ENCODE measurements at places on chromosomes 5 and 9.

DNA sequence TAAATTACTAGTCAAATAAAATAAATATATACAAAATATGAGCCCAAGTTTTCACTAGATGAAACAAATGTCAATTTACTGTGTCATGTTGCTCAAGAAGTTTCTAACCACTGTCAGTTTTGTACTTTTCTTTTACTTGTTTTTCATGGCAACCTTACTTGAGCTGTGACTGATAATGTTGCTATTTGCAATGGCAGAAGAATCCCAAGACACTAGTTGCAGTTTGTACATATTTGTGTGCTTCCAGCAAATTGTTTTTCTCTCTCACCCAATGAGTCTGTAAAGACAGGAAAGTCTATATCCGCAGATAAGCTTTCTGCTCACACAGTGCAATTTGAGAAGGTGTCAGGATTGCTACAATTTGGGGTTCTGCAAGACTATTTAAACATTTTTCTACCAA is 338.6 kb upstream of the PCSK5 start:
- DNase-seq = no peak

DNA sequence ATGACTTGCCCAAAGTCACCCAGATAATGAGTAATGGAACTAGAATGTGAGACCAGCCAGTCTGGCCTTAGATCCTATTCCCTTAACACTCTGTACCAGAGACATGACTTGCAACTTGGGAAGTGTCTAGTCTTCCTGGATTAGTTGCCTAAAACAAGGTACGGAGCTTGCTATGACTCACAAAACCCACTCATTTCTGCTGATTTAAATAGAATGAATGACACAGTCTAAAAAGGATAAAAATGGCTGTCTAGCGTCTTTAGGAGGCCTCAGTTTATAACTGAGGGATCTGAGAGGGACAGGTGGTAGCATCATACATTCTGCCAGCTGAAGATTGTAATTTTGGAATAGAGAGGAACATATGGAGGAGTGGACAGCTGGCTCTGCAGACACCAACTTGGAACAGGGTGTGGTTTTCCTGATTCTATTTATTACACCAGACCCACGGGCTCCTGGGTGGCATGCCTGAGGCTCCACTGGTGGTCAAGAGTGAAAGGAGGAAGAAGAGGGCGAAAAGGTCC is 62.7 kb downstream of the ABLIM3 start:
- DNase-seq = no peak

GRCh38 chr9:100428871-100429654 is 2.1 kb downstream of the MSANTD3 start:
- no peak for DNase-seq

DNA sequence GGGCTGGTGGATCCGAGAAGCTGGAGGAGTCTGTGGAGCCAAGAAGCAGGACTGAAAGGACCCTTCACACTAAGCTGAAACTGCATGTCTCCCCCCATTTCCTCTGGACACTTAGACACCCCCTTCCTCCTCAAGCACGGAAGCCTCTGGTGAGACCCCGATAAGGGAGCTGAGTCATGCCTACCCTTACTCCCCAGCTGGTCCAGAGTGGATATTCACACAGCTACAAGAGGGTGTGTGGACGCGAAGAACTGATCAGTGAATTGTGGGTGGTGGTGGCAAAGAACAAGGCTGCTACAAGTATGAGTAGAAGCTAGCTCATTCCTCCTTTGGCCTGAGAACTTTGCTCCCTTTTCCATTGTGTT is 4.3 kb downstream of the TLN1 start:
- no peak for DNase-seq

- no peak for DNase-seq
These were observed 1.3 kb downstream of the OR2S2 start for GRCh38 chr9:35956651-35957050.

DNA sequence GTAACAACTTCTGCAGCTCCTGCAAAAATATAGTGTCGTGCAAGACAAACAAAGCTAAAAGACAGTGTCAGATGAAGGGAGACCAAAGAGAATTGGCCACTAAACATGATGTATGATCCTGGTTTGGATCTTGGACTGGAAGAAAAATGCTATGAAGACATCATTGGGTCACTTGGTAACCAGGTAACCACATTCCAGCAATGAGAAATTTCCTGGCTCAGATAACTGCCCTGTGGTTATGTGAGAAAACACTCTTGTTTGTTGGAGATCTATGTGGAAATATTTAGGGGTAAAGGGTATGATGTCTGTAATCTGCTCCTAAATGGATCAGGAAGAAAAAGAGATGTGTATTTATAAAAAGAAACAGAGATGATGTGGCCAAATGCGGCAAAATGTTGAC is 45.5 kb upstream of the ANKRD33B start:
- DNase-seq = no peak

DNA sequence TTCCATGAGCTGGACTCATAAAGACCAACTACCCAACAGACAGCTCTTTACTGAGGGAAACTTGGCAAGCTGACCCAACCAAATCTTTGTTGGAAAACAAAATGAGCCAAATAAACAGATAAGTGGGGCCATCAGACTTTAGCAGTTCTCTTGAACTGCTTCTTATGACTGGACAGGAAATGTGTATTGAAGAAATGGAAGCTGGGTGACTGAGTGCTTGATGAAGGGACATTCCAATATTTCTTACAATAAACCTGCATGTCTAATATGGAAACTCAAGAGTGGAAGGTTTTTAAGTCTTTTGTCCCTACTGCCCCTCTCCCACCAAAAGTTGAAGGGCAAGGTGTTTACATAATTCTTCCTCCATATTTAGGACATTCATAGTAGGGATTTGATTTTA is 218.8 kb upstream of the NR4A3 start:
- no peak for DNase-seq

- DNase-seq = no peak
These were observed 134.7 kb downstream of the FBN2 start for GRCh38 chr5:128403333-128403732.

DNA sequence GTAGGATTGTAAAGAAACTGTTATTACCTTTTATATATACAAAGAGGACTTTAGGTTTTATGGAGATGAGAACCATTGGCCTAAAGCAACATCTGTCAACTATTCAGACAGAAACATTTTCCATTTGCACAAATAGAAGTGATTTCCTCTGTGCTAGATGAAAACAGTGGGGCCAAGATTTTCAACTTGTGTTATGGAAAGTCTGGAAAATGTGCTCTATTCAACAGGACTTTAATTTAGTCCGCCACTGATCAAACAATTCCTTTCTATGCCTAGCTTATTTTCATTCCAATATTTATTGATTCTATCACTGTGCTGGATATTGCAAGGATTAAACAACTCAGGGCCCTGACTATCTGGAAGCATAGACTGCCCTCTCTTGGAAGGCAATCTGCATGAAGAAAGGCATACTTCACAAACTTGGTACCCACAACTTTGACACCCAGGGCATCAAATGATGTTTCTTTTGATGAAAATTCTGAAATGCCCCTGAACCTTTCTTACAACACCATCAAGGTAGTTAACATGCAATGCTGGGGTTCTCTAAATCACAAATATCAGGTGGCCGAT is 126.6 kb upstream of the HMHB1 start:
- no peak for DNase-seq

- no peak for DNase-seq
These were observed 13.6 kb upstream of the OLFM1 start for GRCh38 chr9:135073741-135074305.

DNA sequence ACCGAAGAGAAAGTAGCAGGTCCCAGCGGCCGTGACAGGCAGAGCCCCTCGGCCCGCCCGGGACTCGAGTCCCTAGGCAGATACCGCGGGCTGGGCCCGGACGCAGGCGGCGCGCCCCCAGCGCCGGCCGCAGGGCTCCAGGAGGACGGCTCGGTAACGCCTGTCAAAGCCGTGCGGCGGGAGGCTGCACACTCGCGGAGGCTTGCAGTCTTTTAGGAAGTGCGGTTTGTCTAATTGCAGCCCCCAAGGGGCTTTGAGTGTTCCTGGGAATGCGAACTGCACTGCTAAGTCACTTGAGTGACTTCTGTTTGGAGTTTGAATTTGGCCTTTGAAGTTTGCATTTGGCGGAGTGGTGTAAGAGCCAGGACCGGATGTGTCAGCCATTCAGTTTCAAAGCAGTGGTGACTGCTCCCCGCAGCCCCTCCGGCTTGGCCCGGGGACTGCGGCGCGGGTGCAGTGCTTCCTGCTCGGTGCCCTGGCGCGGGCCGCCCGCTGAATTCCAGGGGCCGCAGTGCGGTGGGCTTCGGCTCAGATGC is 1.3 kb downstream of the MAP3K1 start:
- no peak for DNase-seq

DNA sequence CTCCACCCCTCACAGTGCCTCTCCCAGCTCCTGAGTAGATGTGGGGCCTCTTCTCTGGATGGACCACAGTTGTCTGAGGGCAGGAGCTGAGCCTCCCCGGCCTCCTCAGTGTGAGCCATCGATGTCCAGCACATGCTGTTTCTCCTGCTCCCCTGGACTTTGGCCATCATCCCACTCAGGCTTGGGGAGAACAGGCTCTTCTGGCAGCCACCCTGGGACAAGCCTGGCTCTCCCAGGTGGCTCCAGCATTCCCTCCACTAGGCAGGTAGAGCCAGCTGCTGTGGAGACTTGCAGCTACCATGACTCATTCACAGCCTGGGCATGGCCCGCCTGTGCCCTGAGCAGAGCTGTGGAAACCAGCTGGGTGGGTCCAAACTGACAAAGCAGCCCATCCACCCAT is 77.0 kb downstream of the CSNK1A1 start:
- DNase-seq = no peak

- DNase-seq = no peak
These were observed 58.1 kb downstream of the DENND1A start for GRCh38 chr9:123871781-123872180.

DNA sequence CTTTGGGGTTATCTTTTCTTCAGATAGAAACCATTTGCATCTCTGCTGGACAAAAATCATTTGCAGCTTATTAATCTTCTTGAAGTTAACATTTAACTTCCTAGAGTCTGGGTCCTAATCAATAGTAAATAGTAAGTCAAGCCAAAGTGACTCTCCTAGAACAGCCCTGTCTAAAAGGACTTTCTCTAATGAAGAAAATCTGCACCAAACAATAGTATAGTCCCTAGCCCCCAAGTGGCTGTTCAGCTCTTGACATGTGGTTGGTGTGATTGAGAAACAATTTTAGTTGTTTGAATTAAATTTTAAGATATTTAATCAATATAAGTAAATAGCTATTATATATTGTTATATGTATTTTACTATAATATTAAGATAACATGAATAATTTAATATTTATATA is 64.6 kb upstream of the SHB start:
- no peak for DNase-seq

- no peak for DNase-seq
These were observed 744 bp downstream of the OTULIN start for GRCh38 chr5:14665101-14665822.

DNA sequence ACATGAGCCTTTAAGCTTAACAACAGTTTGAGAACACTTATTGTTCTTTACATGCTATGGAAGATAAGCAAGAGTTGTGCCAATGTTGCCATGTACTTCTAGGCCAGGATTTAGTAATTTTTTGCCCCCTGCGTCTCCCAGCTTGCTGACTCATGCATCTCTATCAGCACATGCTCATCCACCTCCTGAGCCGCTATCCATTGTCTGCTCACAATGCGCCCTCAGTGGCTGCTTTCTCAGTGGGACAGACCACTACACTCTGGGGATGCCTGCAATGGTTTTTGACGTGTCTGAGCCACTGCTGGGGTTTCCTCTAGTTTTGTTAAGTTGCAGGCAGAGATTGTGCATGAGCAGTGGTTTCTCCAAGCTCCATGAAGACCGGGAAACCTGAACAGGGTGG is 50.9 kb upstream of the PHF2 start:
- DNase-seq = no peak

GRCh38 chr9:15837079-15837679 is 284.3 kb downstream of the CCDC171 start:
- DNase-seq = no peak

- DNase-seq = no peak
These were observed 6.7 kb downstream of the LRRC14B start for GRCh38 chr5:197892-198489.

- DNase-seq = no peak
These were observed 188.3 kb downstream of the GABBR2 start for GRCh38 chr9:98520221-98520960.

DNA sequence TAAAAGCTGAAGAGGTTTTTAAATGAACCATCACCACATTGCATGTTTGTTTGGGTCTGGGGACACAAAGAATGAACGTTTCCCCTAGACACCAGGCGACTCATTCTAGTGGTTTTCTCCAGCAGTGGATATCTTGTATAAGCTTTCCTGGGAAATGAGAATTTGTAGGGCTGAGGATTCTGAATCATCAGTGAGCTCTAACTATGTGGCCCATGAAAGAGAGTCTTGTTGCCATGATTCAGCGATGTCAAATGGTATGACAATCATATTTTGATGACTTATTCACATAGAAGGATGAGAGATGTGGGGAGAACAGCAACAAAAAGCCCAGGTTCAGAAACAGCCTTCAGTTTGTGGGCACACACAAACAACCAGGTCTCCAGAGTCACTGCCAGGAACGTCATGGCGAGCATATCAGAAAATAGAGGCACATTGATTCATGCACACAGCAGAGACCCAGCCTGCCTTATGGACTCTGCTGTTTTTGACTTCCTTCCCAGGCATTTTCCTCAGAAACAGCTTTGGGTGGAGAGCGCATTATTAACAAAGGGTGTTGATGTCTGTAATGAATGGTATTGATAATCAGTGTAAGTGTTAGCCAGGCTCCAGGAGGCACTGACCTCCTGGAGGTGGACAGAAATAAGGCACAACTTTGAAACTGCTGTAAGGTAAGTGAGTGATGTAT is 13.3 kb downstream of the ZNF474 start:
- no peak for DNase-seq

GRCh38 chr5:156584871-156585270 is 257.9 kb downstream of the SGCD start:
- no peak for DNase-seq

GRCh38 chr9:105168870-105169319 is 75.6 kb upstream of the SLC44A1 start:
- DNase-seq = no peak

- DNase-seq = no peak
These were observed 31.2 kb downstream of the ZDHHC21 start for GRCh38 chr9:14662060-14662453.

DNA sequence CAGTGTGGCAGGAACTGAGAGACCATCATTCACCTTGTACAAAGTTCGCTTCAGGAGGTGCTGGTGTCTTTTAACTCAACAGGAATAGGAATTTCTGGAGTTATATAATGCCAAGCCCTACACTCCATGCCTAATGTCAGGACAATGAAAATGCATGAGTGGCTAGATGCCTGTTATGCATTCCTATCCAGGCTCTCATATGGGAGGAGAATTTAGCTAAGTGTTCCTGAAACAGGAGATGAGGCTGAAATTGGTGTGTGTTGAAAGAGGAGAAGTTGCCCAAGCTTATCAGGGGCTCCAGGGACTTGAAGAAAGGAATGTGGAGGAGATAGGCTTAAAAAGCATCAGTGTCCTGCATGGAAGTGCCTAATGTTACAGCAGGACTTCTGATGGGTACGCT is 26.8 kb upstream of the PRUNE2 start:
- no peak for DNase-seq

- no peak for DNase-seq
These were observed 125.5 kb upstream of the RAI14 start for GRCh38 chr5:34530637-34531036.

GRCh38 chr5:143174714-143175398 is 228.6 kb downstream of the NR3C1 start:
- DNase-seq = no peak
